Transverse colon (tissue), 4 donors: ENCODE measurements at places on chromosomes 3 and 15. TPM values are rescaled to one million over a fixed set of nuclear protein-coding genes. Genes with fewer than 3 reads are reported as not detected.

The SLC27A2 gene
- 33.2 TPM for total RNA-seq

The CCR3 gene
- not detected for total RNA-seq

The HTR3E gene
- not detected for total RNA-seq

GRCh38 chr15:99452010-99452409, 113.8 kb upstream of the MEF2A start:
- no peak for DNase-seq

GRCh38 chr3:190000187-190000860, 120.4 kb downstream of the P3H2 start:
- DNase-seq, result no peak

GRCh38 chr15:29203718-29204368, 65.8 kb downstream of the NSMCE3 start:
- DNase-seq, result no peak

DNA sequence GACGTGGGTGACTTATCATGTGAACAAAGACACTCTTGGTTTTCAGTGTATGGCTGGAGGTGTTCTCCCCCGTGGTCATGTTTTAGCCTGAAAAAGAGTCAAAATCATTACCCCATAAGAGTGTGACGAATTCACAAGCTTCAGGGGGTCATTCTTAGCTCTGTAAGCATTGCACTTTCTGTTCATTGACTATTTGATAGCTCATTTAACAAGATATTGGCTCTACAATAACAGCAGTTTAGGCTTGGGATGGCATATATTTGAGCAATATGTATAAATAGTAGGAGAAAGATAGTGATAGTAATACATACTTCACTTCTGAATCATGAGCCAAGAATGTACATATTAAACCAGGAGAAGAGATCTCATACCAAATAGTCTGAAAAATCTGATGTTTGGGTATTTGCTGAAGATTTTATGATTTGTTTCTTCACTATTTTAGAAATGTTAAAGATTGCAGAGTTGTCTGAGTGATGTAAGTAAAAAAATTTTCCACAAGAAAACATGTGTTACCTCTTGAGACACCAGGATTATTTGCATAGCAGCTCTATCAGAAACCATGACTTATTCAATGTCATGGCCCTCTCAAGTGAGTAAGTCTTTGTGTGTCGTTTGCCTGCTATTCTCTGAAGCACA, 996.0 kb downstream of the OTOL1 start:
- no peak for DNase-seq
